Large intestine (tissue), 12 donors: ENCODE measurements at places on chromosomes 3 and 15.

- no peak for DNase-seq
These were observed 228.7 kb upstream of the ZNF385D start for GRCh38 chr3:21979706-21980105.

GRCh38 chr15:22992024-22992326 lies 11.8 kb upstream of the CYFIP1 start:
- no peak for DNase-seq

DNA sequence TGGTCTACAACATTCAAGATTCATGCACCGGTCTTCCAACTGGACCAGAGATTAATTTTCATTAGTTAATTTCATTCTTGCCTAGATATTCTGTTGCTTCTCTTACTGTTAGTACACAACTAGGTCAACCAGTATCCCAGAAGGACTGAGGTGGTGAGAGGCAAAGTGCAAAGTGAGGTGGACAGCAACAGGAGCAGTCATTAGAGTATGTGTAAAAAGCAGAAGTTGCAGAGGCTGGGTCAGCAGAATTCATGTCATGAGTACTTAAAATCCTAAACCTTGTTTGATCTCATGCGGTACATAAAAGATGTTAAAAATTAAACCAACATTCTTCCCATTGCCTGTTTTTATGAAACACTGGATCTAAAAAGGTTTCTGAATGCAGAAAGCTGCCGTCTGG lies 46.7 kb downstream of the PARP14 start:
- DNase-seq = peak; percentile 20

DNA sequence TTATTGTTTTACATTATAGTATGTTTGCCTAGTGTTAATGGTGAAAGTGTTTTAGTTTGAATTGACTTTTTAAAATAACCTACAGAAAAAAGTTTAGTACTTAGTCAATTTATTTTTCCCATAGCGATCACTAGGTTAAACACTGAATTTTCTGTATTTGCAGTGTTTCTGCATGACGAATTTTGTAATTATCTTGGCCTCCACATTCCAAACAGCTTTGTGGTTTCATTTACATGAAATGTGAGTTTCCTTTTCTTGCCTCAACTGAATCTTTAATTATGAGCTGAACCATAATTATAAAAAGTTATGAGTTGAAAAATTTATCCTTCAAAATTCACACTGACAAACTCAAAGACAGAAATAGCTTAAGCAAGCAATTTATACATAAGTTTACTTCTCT lies 235.5 kb downstream of the CTNNB1 start:
- no peak for DNase-seq

DNA sequence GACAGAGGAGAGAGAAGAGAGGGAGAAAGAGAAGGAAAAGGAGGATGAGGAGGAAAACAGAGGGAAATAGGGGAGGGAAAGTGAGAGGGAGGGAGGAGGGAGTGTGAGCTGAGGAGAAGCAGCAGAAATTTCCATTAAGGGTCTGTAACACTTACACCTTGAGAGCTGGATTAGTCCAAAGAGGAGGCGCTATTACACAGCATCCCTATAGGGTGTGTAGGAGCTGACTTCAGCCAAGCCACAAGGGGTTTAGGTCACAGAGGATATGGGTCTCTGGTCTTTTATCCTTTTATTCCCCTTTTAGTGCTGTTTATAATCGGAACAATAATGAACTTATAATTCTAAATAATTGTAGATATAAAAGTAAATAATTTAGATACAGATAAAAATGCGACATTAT lies 230.4 kb downstream of the GABRG3 start:
- DNase-seq = no peak

DNA sequence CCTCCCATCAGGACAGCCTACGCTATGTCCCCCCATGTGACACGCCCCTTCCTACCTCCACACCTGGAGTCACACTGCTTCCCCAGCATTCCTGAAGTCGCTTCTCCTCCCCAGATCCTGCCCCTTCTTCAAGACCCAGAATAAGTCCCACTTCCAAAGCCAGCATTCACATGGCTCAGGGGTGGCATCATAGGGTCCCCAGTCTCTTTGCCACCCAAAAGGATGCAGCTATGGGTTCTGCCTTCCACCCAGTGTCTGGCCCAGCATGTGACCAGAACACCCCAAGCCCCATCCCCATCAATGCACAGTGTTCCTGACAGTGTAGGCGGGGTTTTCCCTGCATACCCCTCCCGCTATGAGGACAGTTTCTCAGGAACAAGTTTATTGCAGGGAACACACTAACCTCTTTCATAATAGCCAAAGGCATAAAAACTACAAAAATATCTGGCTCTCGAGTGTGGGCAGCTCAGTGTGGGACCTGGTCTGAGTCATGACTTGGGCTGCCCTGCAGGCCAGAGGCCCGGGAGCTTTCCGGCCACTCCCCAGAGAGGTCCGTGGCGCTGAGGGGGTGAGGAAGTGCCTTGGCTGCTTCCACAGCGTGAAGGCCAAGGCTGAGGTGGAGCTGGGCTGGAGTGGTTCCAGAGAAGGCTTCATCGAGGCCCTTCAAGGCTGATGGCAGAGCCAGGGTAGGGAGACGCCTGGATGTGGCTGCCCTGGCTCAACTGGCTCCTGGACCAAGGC lies 5.8 kb downstream of the ISLR start:
- no peak for DNase-seq

- no peak for DNase-seq
These were observed 73.5 kb upstream of the XCR1 start for GRCh38 chr3:46100812-46101211.

- no peak for DNase-seq
These were observed 647.2 kb upstream of the UBE2E2 start for GRCh38 chr3:22555753-22556435.

GRCh38 chr3:128237348-128238183 lies 84.3 kb downstream of the EEFSEC start:
- no peak for DNase-seq

DNA sequence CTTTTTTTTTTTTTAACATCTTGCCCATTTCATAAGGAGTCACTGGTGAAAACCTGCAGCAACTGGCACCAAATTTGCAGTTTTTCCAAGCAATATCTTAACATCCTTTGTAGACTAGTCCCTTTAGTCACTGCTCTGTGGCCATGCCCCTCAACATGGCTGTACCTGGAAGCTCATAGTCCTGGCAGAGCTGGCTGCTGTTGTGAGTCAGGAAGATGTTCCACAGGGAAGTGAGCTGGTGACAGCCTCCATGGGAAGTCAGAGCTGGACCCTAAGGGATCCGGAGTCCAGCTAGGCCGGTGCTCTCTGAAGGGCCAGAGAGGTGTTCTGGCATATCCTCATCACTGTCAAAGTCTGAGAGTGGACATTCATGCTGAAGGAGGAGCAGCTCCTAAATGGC lies 99.3 kb upstream of the ZBED2 start:
- DNase-seq = no peak

DNA sequence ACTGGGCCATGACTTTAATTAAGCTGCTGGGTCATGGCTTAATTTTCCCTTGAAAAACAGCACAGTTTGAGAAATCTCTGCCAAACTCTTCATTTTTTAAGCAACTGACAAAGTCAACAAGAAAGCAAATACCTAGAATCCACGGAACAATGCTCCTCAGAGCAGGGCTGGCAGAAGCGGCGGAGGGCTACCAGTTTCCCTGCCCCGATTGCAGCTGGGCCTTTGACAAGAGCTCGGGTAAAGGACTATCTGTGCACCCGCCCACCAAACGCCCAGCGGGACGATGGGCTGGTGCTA lies 1.2 kb downstream of the GOLIM4 start:
- no peak for DNase-seq

GRCh38 chr3:49966233-49966942 lies 26.4 kb downstream of the RBM6 start:
- DNase-seq = no peak

- DNase-seq = no peak
These were observed 50.6 kb downstream of the RPL39L start for GRCh38 chr3:187088701-187089100.

DNA sequence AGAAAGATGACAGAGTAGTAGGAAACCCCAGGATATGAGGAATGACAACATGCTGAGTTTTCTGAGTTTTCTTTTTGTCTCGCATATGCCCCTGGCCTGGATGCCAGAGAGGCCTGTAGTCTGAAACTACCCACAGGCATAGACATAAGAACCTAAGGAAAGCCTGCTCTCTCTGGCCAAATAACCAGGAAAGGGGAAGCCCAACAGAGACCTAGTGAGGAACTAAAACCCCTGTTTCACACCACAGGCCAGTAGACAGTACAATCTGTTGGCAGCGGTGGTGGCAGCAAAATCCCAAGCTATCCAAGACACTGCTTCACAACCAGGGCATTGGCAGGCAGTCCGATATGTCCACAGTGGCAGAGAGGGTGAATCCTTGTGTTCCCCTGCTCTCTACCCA lies 55.0 kb upstream of the DCP1A start:
- DNase-seq = no peak

DNA sequence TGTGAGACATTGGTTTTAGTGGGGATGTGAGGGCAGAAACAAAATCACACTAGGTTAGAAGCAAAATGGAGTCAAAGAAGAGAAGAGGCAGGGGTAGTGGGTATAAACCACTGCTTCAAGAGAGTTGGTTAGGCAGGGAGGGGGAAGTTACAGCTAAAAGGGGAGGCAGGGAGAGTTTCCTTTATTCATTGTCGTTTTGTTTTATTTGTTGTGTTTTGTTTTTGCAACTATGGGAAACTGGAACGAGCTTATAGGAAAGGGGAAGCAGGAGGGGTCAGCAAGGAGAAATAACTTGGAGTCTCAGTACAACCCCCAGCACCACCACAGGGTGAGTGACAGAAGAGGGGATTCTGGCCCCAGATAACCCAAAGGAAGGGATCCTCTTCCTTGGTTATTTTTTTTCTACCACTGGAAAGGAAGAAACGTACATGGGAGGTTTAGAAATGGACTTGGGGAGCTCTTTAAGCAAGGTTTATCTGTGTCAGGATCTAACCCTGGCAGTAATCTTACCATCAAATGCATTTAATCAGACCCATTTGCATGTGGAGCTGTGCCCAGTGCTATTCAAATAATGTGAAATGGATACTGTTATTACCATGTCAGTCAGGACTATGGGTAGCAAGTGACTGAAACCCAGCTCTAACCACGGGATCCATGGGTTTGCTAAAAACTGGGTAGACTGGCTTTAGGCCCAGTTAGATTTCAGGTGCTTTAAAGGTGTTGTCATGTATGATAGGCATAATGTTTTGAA lies 68.7 kb downstream of the CCNL1 start:
- DNase-seq = no peak

DNA sequence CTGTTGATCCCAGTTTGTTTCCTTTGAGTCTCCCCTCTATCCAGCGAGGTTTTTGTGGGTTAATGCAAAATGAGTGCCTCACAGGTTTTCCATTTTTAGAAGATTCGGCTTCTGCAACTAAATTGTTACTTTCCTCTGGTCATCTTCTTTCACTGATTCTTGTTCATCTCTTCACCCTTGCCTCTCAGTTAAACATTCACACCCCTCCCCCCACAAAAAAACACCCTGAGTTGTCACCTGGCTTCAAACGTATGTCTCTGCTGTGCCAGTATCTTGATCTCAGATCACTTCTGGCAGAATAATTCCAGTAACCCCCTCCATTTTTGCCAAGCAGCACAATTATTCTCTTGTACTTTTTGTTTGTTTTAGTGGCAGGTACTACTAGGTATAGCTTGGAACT lies 12.3 kb upstream of the CLDN16 start:
- DNase-seq = no peak

DNA sequence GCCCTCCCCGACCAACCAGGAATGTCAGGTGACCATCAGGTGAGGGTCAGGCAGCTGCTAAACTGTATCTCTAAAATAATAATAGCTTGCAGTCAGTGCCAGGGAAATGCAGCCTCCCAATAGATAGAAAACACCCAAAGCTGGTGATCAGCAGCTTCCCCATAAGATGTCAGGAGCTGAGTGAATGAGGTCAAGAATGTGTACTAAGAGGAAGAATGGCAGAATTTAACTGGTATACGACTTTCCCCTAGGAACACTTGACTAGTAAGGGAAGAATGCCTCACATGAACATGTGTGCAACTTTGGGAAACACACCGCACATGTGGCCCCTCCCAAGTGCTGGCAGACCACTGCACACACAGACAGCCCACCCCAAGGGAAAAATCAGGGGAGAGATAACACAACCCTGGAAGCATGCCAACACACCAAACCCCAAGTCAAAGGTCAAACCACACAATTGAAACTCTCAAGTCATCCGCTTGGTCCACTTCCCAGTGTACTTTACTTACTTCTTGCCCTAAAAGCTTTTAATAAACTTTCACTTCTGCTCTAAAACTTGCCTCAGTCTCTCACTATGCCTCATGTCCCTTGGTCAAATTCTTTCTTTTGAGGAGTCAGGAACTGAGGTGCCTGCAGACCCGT lies 806.5 kb downstream of the OTOL1 start:
- DNase-seq = no peak

- peak; percentile 61 for DNase-seq
These were observed 62.1 kb downstream of the CAPN7 start for GRCh38 chr3:15268033-15268631.

- peak; percentile 50 for DNase-seq
These were observed 61.3 kb upstream of the CMTM8 start for GRCh38 chr3:32176989-32177701.

DNA sequence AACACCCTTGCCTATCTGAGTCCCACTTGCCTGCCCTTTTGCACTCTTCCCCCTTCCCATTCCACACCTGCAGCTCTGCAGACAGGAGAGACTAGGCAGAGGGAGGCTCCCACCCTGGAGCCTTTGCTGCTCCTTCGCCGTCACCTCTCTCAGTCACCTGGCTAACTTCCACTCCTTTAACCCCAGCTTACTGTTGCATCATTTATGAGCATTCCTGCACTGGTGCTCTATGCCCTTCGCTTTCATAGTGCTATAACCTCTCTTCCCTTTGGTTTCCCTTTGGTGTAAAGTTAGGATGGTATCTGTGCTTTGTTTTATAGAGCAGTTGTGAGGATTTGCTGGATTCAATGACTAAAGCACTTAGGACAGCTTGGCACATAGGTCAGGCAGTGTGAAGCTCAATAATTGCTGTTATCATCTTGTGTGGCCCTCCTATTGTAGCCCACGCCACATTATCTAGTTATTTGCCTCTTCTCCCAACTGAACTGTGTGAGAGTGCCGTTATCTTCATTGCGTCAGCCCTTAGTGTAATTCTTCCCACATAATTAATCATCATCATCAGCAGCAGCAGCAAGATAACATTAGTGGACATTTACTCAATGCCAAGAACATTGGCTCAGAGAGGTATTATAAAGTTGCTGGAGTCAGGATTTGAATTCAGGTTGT lies 253.9 kb downstream of the CACNA2D3 start:
- no peak for DNase-seq

GRCh38 chr3:195068084-195069080 lies 202.6 kb downstream of the XXYLT1 start:
- DNase-seq = no peak
